Neural crest cell (in vitro differentiated cells): ENCODE measurements at places on chromosomes 2 and 18.

DNA sequence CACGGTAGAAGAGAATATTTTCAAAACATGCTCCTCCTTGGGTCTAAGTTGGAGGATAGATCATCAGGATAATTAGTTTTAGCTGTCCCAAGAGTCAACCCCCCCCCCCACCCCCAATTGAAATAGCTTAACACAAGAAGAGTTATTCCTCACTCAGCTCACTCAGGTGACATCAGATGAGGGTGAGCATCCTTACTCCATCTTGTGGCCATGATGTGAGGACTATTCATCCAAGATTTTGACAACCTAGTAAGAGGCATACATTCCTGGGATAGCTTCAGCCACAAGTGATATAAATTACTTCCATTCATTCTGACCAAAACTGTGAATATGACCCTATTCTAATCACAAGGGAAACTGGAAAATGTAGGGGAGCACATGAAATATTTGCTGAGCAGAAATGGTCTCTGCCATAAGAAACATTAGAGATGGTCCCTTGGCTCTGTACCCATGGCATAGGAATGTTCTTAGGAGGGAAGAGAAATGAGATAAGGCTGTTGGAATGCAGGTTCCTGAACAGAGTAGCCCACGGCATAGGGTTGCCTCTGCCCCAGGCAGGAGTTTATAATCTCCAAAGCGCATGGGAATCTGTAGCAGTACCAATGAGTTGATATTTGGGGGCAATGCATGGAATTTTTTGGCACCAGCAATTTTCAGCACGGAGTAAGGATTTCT, 257.2 kb downstream of the CYRIA start:
- DNase-seq = no peak

DNA sequence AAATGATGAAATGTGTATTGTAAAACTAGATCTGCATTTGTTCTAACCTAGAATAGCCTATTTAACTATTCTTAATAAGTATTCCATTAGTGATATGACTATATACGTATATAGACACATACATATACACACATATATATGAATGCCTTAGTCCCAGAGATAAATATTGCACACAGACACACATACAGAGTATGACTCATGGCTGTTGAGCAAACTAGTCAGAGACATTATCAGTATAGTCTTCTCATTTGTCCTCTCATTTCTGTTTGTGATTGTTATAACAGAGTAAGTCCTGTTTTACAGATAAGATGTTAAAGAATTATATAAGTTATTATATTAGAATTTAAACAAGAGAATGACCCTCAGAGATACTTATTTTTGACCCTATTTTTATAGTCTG, 202.5 kb downstream of the CCDC102B start:
- DNase-seq = no peak

- DNase-seq = no peak
Measured at GRCh38 chr18:8056723-8057122, 489.6 kb downstream of the PTPRM start.

GRCh38 chr2:127590386-127591190, 55.1 kb downstream of the MYO7B start:
- DNase-seq = no peak

DNA sequence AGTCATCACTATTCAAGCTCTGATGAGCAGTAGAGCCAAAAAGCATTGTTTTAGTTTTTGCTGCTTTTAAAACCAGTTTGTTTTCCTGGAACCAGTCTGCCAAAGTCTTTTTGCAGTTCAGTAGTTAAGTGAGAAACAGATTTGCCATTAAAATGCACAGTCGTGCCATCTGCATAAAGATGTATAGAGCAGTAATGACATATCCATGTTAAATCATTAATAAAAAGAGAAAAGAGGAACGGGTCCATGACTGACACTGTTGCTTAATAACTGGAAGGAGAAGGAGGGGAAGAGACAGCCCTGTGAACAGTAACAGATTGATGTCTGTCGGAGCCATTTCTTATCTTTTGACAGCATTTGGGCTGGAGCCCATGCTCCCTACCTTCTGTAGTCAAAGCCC, 704.6 kb downstream of the SATB2 start:
- no peak for DNase-seq

GRCh38 chr2:213011505-213011904, 139.9 kb downstream of the IKZF2 start:
- DNase-seq = no peak
